Tibial artery (tissue), 4 donors: ENCODE measurements at places on chromosomes 2 and 18.
A peak's percentile ranks its signal among the peaks of the same experiment; 100 is the strongest.

- DNase-seq, result no peak
Measured at GRCh38 chr2:168167511-168168263, 79.7 kb downstream of the STK39 start.

DNA sequence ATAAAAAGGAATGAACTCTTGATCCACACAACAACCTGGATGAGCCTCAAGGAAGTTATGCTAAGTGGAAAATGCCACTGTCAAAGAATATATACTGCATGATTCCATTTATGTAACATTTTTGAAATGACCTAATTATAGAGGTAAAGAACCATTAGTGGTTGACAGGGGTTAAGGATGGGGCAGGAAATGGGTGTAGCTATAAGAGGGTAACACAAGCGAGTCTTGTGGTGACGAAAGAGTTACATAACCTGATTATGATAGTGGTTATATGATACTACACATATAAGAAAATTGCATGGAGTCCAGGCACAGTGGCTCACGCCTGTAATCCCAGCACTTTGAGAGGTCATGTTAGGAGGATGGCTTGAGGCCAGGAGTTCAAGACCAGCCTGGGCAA is 346.6 kb upstream of the PKDCC start:
- no peak for DNase-seq

DNA sequence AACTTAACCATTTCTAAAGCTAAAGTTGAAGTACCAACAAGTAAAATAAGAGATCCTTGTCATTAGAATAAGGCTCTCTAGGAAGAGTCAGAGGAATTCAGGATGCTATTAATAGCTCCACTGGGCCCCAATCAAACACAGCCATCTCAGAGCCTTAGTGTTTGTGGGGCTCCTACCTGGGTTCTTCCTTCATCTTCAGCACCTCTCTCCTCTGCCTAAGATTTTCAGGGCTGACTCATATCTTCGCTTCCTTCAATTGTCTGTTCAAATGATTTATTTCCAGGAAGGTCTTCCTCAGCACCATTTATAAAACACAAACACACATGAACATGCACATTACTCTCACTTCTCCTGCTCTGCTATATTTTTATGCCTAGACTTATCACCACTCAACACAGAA is 119.5 kb downstream of the COL6A3 start:
- DNase-seq, result no peak

DNA sequence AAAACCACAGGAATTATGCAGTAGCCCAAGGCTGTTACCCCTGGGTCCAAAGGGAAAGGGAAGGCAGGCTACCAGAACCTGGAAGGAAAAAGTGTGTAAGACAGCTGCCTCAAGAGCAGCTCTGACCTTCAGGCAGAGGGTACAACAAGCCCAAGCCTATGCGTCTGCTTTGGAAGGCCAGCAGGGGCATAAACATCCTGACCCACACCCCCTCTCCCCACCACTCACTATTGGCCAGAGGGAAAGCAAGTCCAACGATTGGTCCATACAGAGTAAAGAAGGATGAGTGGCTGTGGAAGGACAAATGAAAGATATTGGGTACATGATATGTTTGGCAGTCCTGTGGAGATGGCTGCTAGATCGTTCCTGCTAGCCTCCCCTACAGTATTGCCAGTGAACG is 227.6 kb upstream of the HNRNPA3 start:
- DNase-seq, result no peak

GRCh38 chr2:62266433-62267038 is 70.6 kb downstream of the B3GNT2 start:
- DNase-seq, result no peak

DNA sequence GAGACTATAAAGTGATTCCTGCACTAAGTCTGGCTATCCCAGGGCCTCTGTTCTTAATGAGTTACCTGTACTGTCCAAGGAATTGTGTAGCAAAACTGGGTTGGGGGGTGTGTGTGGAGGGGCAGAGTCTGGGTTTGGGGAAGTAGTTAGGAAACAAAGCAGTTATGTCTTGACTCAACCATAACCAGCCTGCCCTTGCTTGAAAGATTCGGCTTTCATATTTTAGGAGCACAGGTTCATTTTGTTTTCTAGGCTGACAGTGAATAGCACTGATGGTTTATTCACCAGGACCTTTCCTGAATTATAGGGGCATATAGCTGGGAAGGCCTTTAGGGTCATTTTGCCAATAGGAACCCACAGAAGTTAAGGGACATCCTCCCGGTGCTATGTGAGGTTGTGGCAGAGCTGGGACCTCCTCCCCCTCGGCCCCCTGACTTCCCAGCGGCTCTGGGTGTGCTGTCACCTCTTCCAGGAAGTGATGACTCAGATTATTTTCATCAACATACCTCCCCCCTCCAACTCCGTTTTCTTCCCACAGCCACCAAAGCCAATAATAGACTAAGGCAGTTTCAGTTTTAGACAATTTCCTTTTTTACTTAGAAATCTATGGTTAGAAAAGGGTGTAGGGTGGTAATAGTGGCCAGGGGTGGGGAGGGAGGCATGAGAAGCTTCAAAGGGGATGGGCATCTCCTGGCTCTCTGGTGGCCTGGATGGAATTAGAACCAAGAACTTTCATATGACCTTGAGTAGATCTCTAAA is 44.8 kb downstream of the SETBP1 start:
- DNase-seq, result peak; percentile 49
